H4 (cell line): ENCODE measurements at places on chromosomes 5 and 9. TPM values are rescaled to one million over a fixed set of nuclear protein-coding genes. Genes with fewer than 3 reads are reported as not detected.

DNA sequence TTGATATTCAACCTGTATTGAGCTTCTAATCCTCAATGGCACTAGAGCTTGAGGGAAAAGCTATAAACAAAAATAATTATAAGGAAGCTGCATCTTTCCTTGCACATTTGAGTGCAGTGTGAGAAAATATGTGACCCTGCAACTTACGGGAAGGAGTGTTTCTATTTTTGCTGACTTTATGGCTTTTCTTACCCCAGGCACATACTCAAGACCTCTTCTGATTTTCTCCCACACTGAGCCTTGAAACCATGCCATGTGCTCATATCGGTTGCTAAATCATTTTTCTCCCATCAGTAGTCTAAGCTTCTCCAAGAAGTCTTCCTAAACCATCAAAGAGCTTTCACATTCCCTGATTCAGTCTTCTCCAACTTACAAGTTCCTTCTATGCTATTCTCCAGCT is 91.5 kb downstream of the CDH6 start:
- DNase-seq, result no peak

GRCh38 chr9:91694081-91694870 is 255.8 kb downstream of the ROR2 start:
- DNase-seq, result no peak

DNA sequence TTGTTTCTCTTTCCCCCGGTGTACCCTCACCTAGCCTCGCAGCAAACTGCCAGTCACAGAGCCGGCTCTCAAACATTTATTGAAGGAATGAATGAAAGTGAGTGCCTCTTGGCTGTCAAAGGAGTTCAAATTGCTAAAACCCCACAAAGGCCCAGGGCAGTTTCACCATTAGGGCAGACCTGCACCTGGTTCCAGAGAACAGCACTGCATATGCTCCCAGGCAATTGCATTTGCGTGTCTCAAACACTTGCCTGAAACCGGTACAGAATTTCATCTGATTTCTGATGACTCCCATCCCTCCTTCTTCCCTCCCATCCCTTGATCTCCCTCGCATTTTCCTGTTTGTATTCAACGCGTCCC is 165.6 kb upstream of the ZNF462 start:
- DNase-seq, result no peak

- no peak for DNase-seq
Observed at GRCh38 chr9:97528529-97529230, 27.2 kb downstream of the TMOD1 start.

DNA sequence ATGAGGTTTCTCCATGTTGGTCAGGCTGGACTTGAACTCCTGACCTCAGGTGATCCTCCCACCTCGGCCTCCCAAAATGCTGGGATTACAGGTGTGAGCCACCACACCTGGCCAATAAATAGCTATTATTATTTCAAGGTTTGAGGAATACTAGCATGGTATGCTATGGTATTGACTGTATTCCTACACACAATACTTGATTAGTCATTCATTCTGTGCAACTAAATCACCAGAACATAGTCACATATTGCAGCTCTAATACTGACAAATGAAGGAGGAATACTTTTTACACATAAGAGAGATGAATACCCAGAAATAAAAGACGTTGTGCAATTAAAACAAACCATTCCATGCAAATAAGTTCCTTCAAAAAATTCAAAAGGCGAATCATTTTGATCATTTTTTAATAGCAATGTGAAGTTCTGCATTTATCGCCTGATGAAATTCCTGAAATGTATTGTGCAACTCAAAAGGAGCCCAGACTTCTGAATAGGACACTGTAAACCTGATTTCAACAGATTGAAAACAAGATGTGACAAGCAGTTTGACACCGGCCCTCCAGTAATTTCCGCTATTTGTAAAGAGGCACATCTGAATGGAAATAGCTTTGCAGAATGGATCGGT is 687.4 kb upstream of the SEMA6A start:
- DNase-seq, result no peak

- no peak for DNase-seq
Observed at GRCh38 chr9:110731437-110732028, 62.9 kb downstream of the MUSK start.

DNA sequence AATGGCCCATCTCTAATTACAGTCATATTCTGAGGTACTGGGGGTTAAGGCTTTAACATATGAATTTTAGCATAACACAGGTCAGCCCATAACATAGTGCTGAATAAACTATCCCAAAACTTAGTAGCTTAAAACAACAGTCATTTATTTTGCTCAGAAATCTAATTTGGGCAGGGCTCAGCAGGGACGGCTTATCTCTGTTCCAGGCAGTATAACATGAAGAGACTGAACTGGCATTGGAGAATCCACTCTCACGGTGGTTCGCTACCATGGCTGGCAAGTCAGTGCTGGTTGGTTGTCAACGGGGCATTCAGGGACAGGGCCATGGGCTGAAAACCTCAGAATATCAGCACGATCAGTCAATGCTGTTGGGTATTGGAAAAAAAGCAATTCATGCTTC is 520.8 kb upstream of the DAP start:
- DNase-seq, result no peak

GRCh38 chr9:38641985-38642864 is 21.8 kb upstream of the ANKRD18A start:
- DNase-seq, result peak; percentile 66

GRCh38 chr9:99824378-99825171 is 2.9 kb downstream of the NR4A3 start:
- no peak for DNase-seq

DNA sequence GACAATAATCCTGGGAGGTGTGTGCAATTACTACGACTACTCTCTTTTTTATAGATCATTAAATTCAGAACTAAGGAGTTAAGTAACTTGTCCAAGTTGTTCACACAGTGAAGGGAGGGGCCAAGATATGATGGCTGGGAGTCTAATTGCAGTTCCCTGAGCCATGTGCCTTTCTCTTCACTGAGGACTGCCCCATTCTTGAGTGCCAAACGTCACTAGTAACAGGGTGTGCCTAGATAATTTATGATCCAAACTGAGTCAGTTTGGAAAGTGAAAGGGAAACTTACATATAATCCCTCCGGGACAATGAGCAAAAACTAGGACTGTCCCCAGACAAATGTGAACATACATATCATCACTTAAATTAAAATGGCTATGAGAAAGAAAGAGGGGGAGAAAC is 20.2 kb downstream of the IL7R start:
- DNase-seq, result peak; percentile 34

GRCh38 chr9:29806937-29807618 is 2233.8 kb upstream of the C9orf72 start:
- no peak for DNase-seq

DNA sequence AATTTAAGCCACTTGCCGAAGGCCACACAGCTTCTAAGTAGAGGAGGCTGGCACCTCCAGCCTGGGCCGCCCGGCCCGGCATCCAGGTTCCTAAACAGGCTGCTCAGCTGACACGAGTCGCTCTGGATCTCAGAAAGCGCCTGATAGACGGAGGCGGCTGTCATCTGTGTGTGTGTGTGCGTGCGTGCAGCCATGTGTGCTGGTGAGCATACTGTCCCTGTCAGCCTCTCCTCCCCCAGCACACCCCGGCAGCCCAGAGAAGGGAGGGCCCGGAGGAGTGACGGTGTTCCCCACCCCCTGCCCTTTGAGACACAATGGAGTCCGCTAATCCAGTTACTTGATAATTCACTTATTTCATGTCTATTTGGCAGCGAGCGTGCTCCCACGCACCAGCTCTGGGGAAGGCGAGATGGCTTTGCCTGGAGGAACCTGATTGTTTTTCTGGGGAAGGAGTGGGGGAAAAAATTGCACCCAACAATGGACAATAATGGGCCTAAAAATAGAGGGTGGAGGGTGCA is 20.0 kb downstream of the NTNG2 start:
- no peak for DNase-seq

DNA sequence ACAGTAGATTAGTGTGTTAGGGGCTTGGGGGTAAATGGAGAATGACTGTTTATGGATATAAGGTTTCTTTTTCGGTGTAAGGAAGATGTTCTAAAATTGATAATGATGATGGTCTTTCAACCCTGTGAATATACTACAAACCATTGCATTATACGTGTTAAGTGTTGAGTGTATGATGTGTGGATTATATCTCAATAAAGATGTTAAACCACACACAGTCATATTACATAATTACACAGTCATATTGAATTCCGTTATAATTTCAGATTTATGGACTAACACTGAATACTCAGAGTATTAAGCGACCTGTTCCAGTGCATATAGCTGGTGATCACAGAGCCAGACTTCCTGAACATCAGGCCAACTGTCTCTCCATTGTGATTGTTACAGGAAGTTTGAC is 68.1 kb downstream of the F2RL2 start:
- no peak for DNase-seq

GRCh38 chr9:18421391-18421790 is 52.6 kb upstream of the ADAMTSL1 start:
- DNase-seq, result no peak

The HRH2 gene
- 0.18 and 0.54 TPM in 2 replicates for total RNA-seq

The IFNK gene
- total RNA-seq, result not detected in 2 replicates

The SLC35A4 gene
- 22.2 and 39.9 TPM in 2 replicates for total RNA-seq

The SERF1A gene
- 3.4 and 3.5 TPM in 2 replicates for total RNA-seq

The ACTBL2 gene
- total RNA-seq, result 6.7 and 7.0 TPM in 2 replicates

The OR1J4 gene
- not detected in 2 replicates for total RNA-seq

The IFNA2 gene
- not detected in 2 replicates for total RNA-seq

The ROR2 gene
- total RNA-seq, result 1.5 and 1.8 TPM in 2 replicates
